Activated CD4-positive, alpha-beta T cell treated with anti-CD3 and anti-CD28 coated beads, Interleukin-2, amount 50 U/mL, for 4 hours (primary cell): ENCODE measurements at places on chromosomes 11 and 22.

DNA sequence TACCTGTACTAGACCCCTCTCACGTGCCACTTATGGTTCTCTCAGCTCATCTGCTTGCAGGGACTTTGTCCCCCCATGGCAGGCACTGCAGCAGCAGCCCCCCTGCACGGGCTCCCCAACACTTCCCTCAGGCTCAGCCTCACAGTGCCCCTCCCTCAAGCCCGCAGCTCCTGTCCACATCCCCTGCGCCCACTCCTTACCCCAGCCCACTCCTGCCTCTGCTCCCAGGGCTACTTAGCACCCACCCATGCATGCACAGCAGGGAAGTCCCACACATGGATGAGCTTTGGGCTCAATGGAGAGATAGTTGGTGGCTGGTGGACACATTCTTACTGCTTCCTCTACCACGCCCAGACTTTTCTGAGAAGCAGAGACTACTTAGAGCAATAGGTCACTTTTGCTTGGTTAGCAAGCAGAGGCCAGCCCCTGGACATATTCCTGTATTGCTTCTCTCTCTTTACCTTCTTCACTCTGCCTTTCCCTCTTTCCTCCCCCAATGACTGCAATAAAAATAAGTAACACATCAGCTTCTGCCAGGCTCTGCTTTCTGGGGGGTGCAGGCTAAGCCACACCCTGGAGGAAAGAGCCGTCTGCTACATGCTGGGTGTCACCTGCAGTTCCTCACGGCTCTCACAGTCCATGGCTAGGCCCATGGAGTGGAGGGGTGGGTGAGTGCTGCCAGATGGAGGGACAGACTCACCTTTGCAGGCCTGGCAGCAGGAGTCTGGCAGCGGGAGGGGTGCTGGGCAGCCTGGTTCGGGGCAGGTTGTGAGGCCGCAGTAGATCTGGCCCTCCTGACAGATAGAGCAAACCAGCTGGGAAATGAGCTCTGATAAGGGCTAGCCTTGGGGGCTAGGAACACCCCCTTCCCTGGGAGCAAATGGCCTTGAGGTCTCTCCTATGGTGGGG, 23.4 kb downstream of the CHRDL2 start:
- no peak for DNase-seq

- no peak for DNase-seq
These were observed 22.0 kb downstream of the TBRG1 start for GRCh38 chr11:124644426-124645280.

DNA sequence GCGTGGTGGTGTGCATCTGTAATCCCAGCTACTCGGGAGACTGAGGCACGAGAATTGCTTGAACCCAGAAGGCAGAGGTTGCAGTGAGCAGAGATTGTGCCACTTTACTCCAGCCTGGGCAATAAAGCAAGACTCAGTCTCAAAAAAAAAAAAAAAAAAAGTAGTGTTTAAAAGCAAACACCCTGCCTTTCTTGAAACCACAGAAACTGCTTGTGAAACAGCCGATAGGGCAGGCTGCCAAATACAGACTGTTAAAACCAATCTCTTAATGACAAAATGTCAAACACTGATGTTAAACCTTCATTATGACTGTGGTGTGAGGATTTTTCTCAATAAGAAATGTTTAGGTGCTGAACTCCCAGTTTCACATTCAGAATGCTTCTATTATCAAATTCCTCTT, 27.3 kb downstream of the MARK2 start:
- DNase-seq, result peak; percentile 57

DNA sequence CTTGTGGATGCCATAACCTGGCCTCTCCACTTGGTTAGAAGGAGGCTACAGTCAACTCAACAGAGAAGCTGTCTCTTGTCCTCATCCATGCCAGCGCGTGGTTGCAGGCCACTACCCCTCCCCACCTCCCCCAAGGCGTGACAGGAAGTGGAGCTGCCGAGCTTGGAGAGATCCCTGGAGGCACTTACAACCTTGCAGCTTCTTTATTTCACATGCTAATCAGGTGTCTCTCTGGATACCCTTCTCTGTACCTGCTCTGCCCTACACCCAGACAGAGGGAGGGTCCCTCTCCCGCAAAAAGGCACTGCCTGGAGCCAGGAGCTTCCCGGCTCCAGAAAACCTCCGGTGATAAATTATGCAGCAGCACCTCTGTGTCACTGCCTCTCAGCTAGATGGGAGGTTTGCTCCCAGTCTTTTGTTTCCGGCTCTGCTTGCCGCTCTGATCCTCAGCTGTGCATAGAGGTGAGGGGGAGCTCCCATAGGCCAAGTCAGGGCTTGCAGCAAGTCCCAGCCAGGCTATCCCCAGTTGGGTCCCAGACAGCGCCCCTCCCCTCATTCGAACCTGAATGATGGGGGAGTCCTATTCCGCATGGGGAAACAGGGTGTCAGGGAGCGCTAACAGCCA, 5.7 kb downstream of the LRP4 start:
- no peak for DNase-seq

GRCh38 chr11:63417174-63417852, 47.7 kb downstream of the SLC22A9 start:
- no peak for DNase-seq

GRCh38 chr22:50201191-50202129, 649 bp downstream of the SELENOO start:
- DNase-seq, result no peak

GRCh38 chr11:34207487-34208180, 102.2 kb downstream of the NAT10 start:
- no peak for DNase-seq

DNA sequence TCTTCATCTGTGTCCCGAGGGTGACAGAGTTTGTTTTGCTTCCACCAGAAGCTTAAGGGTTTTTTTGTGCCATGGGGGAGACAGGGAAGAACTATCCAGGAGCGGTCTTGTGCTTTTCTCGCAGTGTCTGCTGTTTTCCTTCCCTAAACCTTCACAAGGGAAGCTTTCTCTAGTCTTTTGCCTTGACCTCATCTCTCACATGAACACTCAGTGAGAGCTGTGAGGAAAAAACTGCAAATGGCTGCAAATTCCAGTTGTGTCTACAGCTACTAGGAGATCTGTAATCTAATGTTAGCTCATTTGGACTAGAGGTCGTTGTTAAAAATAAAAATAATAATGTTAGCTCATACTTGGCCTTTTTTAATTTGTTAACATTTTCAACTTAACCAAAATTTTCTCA, 264.7 kb upstream of the SESN3 start:
- no peak for DNase-seq
